ENCODE measurements at places on chromosomes 2 and 18.

DNA sequence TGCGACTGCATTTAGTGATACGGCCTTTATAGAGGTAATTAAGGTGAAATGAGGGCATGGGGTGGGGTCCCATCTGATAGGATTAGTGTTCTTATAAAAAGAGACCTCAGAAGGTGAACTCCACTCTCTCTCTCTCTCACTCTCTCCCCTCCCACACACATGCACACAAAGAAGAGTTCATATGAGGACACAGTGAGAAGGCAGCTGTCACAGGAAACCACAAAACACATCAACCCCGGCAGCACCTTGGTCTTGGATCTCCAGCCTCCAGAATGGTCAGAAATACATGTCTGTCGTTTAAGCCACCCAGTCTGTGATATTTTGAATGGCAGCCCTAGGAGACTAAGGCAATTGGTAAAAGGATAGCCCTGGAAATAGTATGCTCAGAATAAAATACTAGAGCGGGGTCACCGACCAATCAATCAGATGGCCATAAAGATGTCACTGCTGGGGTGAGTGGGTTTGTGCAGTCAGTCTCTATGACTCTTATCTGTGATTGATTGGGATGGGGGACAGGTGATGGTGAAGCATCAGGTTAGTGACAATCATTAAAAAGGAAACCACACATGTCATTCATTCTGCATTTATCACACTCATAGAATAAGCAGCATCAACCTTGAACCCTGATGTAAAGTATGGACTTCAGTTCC lies 118.9 kb upstream of the POU3F3 start:
- H3K27ac ChIP-seq = no peak overlapping the region
- no peak for DNase-seq
- no peaks in the 10 kb centered on the region for H3K36me3 ChIP-seq
- H3K4me1 ChIP-seq = peaks cover 11% of the 10 kb centered on the region
- peaks cover 6% of the 10 kb centered on the region for H3K27me3 ChIP-seq

DNA sequence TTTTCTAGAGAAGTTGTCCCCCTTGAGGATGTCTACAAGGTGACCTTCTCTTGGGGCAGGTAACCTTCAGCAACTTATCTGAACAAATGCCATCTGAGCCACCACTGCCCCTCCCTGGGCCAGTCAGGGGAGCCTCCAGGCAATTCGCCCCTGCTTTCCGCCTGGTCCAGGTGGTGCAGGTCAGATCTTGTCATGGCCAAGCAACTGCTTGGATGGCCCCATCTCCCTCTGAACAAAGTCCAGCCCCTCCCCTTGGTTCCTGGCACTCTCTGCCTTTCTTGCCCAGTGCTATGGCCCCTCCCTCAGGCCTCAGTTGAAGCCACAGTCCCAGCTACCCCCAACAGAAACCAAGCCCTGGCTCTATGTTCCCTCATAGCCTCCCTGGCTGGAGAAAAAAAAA lies 138.7 kb downstream of the ALPK2 start:
- H3K4me3 ChIP-seq = no peak overlapping the region
- no peak for DNase-seq
- peaks cover 12% of the 10 kb centered on the region for H3K4me1 ChIP-seq
- H3K27ac ChIP-seq = no peak overlapping the region
- peaks cover 16% of the 10 kb centered on the region for H3K27me3 ChIP-seq
- no peaks in the 10 kb centered on the region for H3K36me3 ChIP-seq

- H3K36me3 ChIP-seq = no peaks in the 10 kb centered on the region
- peak; percentile 83 for DNase-seq
- H3K27ac ChIP-seq = peak within 1 kb of the TSS; percentile 96
- H3K4me1 ChIP-seq = peaks cover 74% of the 10 kb centered on the region
- H3K4me3 ChIP-seq = peak within 1 kb of the TSS; percentile 79
Observed at GRCh38 chr2:230924470-230925341, at the start of gene GPR55. Gene GPR55 (minus strand): TSS chr2:230925242. CDS start chr2:230910962, 14,280 bp downstream.

DNA sequence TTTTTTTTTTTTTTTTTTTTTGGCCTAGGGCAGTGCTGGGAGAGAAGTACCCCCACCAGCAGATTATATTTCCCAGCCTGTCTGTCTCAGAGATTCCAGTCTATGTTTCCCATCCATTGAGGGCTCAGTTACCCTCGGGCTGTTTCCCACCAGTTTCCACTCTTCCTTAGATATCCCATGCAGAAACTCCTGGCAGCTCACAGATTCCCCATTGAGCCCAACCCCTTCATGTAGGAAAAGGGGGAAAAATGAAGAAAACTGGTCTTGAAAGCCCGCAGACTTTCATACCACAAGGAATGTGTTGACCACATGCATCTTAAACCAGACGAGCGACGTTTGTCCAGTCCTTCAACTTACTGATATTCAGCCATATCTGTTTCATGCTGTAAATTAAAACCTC lies 15.2 kb downstream of the ASXL3 start:
- no peak for DNase-seq
- no peak overlapping the region for H3K27ac ChIP-seq
- H3K36me3 ChIP-seq = no peaks in the 10 kb centered on the region
- H3K27me3 ChIP-seq = no peaks in the 10 kb centered on the region

- H3K27me3 ChIP-seq = peaks cover 53% of the 10 kb centered on the region
- DNase-seq = no peak
- no peaks in the 10 kb centered on the region for H3K36me3 ChIP-seq
- H3K4me1 ChIP-seq = no peaks in the 10 kb centered on the region
- H3K27ac ChIP-seq = no peak overlapping the region
- H3K4me3 ChIP-seq = no peak overlapping the region
Observed at GRCh38 chr18:48053881-48054816, 123.7 kb upstream of the SMAD2 start.

DNA sequence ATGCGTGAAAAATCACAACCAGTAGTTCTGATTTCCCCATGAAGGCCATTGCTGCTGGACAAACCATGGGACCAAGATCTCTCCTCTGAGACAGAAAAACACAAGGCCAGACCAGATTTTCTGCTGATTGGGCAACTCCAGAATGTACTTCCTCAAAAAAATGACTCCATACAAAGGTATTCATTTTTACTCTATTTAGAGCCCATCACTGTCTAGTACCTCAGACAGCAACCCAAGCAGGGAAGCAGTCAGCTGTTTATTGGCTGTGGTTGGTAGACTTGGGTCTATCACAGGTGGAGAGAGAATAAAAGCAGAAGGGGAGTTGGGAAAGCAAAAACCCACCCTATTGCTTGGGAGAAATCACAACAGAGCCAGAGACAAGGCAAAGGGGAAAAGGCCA lies 219.9 kb downstream of the PIK3C3 start:
- DNase-seq = no peak
- H3K4me3 ChIP-seq = no peak overlapping the region
- no peaks in the 10 kb centered on the region for H3K27me3 ChIP-seq
- no peaks in the 10 kb centered on the region for H3K4me1 ChIP-seq
- H3K27ac ChIP-seq = no peak overlapping the region

- no peaks in the 10 kb centered on the region for H3K4me1 ChIP-seq
- H3K36me3 ChIP-seq = no peaks in the 10 kb centered on the region
- no peak overlapping the region for H3K4me3 ChIP-seq
- no peak for DNase-seq
Observed at GRCh38 chr2:42924418-42924886, 132.1 kb upstream of the HAAO start.

DNA sequence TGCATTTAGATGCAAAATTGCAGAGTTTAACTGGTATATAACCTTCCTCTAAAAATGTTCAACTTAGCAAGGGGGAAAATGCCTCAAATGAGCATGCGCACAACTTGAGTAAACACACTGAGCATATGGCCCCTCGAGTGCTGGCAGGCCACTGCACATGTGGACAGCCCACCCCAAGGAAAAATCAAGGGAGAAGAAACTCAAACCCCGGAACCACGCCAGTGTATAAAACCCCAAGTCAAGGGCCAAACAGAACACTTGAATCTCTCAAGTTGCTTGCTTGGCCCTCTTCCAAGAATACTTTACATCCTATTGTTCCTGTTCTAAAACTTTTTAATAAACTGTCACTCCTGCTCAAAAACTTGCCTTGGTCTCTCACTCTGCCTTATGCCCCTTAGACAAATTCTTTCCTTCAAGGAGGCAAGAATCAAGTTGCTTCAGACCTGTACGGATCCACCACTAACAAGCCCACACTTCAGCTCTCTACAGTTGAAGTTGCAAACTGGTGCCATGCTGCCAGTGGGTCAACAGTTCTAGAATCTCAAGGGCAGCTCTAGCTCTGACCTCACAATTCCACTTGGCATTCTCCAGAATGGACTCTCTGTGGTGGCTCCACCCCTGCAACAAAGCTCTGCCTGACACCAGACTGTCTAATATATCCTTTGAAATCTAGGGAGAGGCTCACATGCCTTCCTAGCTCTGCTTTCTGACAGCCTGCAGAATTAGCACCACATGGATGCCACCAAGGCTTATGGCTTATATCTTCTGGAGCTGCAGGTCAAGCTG lies 38.9 kb downstream of the HIBCH start:
- no peaks in the 10 kb centered on the region for H3K27me3 ChIP-seq
- no peak for DNase-seq
- H3K4me3 ChIP-seq = no peak overlapping the region
- peaks cover 5% of the 10 kb centered on the region for H3K4me1 ChIP-seq
- H3K27ac ChIP-seq = no peak overlapping the region
- H3K36me3 ChIP-seq = peaks cover 80% of the 10 kb centered on the region

DNA sequence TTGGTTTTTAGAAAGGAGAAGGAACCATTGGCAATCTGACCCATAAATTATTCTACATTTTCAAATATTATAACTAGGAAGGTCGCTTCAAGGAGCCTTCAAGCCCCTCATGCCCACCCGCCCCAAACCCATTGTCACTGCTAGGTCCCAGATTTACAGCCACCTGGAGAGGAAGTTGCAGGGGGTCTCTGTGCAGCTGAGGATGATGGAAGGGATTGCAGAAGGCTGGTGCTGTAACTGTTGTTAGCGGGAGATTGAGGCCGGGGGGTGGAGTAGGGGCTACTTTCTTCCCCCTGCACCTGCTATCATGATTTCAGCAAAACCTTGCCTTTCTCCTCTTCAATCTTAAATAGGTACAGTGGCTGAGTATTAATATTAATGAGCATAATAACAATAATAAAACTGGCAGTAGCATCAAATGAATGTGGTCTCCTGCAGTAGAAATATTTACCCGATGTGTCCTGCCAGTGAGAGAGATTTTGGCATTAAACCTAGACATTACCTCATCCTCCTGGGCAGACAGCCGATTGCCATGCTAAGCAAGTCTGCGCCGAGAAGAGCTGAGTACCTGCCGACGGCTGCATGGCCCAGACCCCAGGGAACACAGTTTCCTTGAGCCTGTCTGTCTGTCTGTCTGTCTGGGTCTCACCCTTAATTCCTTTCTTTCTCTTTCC lies 225.4 kb downstream of the FAM210A start:
- peaks cover 50% of the 10 kb centered on the region for H3K4me1 ChIP-seq
- peaks cover 49% of the 10 kb centered on the region for H3K36me3 ChIP-seq
- H3K4me3 ChIP-seq = no peak overlapping the region
- DNase-seq = no peak
- no peaks in the 10 kb centered on the region for H3K27me3 ChIP-seq
- H3K27ac ChIP-seq = peak overlapping the region; percentile 30

DNA sequence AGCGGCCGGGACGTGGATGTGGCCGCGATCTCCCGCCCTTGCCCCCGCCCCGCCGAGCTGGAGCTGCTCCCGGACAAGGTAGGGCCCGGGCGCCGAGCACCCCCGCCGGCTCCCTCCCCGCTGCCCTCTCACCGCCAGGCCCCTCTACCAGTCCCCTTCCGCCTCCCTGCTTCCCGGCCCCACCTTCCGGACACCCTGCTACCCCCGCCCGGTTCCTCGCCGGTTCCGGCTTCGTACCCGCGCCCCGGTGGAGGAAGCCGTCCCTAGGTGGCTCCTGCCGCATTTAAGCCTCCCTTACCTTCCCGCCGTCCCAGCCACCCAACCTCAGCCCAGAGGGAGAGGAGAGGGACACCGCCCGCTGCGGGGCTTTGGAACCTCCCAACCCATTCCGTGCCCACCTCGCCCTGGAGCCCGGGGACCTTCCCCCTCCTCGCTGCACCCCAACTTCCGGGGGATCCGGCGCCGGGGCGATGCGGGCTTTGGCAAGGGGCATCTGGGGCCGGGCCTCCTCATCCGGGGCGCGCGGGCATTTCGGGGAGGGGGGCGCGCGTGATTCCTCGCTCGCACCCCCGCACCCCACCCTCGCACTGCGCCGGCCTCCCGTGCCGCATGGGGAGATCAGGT lies 475 bp downstream of the B3GNT2 start:
- no peaks in the 10 kb centered on the region for H3K27me3 ChIP-seq
- H3K27ac ChIP-seq = peak overlapping the region; percentile 94
- H3K36me3 ChIP-seq = peaks cover 22% of the 10 kb centered on the region
- DNase-seq = peak; percentile 78
- H3K4me1 ChIP-seq = peaks cover 40% of the 10 kb centered on the region

GRCh38 chr2:174971868-174972781 lies 33.1 kb downstream of the CHN1 start:
- H3K27ac ChIP-seq = no peak overlapping the region
- peaks cover 10% of the 10 kb centered on the region for H3K4me1 ChIP-seq
- DNase-seq = no peak
- H3K4me3 ChIP-seq = no peak overlapping the region

DNA sequence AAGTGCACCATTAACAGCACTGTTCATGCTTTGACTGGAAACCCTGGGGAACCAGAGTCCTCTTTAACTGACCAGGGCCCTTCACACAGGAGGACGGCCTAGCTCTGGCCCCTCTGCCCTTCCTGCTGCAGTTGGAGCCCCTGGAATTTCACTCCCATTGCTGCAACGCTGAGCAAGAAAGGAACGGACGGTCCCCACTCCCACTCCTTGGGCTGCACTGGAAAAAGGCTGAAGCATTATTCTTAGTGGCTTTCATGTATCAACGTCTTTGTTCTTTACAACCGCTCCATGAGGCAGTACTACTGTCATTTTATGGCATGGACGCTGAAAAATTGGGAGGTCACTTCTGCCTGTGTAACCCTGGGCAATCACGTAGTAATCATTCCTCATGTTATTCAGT lies 9.9 kb downstream of the PDIA6 start:
- no peak overlapping the region for H3K27ac ChIP-seq
- no peak for DNase-seq
- no peak overlapping the region for H3K4me3 ChIP-seq
- peaks cover 69% of the 10 kb centered on the region for H3K36me3 ChIP-seq
- H3K4me1 ChIP-seq = peaks cover 26% of the 10 kb centered on the region
- H3K27me3 ChIP-seq = no peaks in the 10 kb centered on the region

- no peak overlapping the region for H3K4me3 ChIP-seq
- H3K4me1 ChIP-seq = peaks cover 85% of the 10 kb centered on the region
- DNase-seq = no peak
- no peaks in the 10 kb centered on the region for H3K27me3 ChIP-seq
- no peaks in the 10 kb centered on the region for H3K36me3 ChIP-seq
Observed at GRCh38 chr2:28400921-28401320, 8.3 kb downstream of the FOSL2 start.

DNA sequence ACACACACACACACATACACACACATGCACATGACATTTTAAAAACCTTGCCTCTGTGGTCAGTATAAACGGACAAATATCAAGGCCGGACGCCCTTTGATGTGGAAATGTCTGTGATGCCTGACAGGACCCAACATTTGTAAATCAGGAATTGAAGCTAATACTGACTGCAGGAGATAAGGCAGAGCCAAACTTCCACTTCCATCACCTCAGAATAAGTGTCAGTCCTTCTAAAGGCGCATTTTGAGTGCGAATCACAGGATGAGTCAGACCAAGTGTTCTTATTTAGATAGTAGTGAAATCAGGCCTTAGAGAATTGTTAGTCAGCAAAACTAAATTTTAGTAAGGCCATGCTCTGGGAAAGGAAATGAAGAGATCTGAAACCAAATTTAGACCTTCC lies 211.7 kb upstream of the LRATD1 start:
- no peak for DNase-seq

Data from activated T-cell treated with anti-CD3 and anti-CD28 coated beads, Interleukin-2, amount 50 U/mL, for 24 hours (primary cell).